IPS DF 19.7 (cell line): ENCODE measurements at places on chromosomes 4 and X.

- no peak for DNase-seq
Measured at GRCh38 chr4:11424000-11424399, 4.7 kb downstream of the HS3ST1 start.

- no peak for DNase-seq
Measured at GRCh38 chr4:186758929-186759682, 35.5 kb upstream of the FAT1 start.

DNA sequence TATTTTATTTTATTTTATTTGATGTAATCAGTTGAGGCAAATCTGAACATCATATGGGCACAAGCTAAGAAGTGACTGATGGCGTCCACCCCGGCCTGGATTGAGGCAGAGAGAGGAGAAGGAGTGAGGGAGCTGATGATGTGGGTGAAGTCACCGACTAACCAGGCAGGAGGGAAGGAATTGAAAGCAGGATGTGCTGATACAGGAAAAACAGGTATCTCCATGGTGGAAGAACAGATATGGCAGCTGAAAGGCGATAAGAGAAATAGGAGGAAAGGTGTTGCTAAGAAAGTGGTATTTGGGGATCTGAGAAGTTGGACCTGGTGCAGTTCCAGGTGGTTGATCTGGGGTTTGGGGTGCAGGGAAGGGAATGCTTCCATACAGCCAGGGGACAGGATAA, 37.6 kb upstream of the GYPB start:
- no peak for DNase-seq

- no peak for DNase-seq
Measured at GRCh38 chr4:28351826-28352225, 1491.2 kb downstream of the STIM2 start.
